ENCODE measurements at places on chromosomes 3 and 15.

- no peaks in the 10 kb centered on the region for H3K36me3 ChIP-seq
- no peak for DNase-seq
- H3K27ac ChIP-seq: no peak overlapping the region
- peaks cover 11% of the 10 kb centered on the region for H3K4me1 ChIP-seq
- H3K27me3 ChIP-seq: peaks cover 3% of the 10 kb centered on the region
These were observed 77.8 kb downstream of the WWTR1 start for GRCh38 chr3:149579838-149580542.

GRCh38 chr15:89171136-89172072 lies 50.0 kb downstream of the RLBP1 start:
- peak; percentile 22 for DNase-seq
- no peaks in the 10 kb centered on the region for H3K27me3 ChIP-seq
- H3K36me3 ChIP-seq: peaks cover 5% of the 10 kb centered on the region
- H3K4me1 ChIP-seq: peaks cover 3% of the 10 kb centered on the region

- no peak overlapping the region for H3K4me3 ChIP-seq
- H3K27me3 ChIP-seq: no peaks in the 10 kb centered on the region
- no peak for DNase-seq
- peaks cover 6% of the 10 kb centered on the region for H3K4me1 ChIP-seq
- peaks cover 13% of the 10 kb centered on the region for H3K36me3 ChIP-seq
These were observed 4.7 kb downstream of the MRPS11 start for GRCh38 chr15:88472225-88472624.

DNA sequence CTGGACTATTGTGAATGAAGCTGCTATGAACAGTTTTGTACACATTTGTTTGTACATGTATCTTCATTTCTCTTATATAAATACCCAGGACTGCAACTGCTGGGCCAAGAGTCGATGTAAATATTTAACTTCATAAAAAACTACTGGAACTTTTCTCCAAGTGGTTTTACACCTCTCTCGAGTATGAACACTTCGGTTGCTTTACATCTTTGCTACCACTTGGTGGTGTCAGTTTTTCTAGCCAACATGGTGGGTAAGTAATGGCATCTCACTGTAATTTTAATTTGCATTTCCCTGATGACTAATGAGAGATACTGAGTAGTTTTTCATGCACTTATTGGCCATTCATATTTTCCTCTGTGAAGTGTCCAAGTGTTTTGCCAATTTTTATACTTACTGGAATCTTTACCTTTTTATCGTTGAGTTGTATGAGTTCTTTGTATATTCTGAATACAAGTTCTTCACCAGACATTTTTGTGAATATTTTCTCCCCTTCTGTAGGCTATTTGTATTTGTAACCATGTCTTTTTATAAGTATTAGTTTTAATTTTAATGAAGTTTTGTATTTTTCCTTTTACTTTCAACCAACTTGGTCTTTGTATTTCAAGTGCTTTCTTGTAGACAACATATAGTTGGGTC lies 44.4 kb downstream of the PCOLCE2 start:
- H3K27ac ChIP-seq: no peak overlapping the region
- H3K36me3 ChIP-seq: peaks cover 2% of the 10 kb centered on the region
- no peak for DNase-seq
- H3K27me3 ChIP-seq: peaks cover 7% of the 10 kb centered on the region
- H3K4me1 ChIP-seq: no peaks in the 10 kb centered on the region

DNA sequence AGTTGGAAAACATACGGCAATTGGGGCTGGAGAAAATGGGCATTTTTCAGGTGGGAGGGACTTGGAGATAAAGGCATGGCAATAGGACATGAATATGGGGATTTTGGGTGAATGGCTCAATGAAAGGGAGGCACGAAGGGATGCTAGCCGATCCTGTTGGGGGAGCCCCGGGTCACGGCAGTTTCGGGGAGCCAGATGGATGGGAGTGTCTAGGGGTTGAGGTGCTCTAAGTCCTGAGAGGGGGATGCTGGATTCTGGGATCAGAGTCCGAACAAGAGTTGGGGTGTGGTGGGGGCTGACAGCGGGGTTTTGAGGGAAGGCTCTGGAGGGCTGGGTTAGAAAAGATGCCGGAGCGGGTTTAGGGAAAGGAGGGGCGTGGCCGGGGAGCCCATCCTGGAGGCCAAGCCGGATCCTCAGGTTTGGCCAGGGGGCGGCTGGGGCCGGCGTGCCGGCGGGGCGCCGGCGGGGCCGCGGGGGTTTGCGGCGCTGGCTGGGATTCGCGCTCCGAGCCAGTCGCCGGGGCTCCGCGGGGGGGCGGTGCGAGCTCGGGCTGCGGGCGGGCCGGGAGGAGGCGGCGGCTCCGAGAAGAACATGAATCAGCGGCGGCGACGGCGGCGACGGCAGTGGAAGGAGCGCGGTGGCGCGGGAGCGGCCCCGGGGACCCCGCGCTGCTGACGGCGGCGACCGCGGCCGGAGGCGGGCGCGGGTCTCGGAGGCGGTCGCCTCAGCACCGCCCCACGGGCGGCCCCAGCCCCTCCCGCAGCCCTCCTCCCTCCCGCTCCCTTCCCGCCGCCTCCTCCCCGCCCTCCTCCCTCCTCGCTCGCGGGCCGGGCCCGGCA lies at the start of gene TYRO3:
TYRO3 (plus strand) TSS at position 813 of the 839 bp plus-strand sequence. CDS start 46 bp downstream, outside the sequence.
- peak within 1 kb of the TSS; percentile 95 for H3K4me3 ChIP-seq
- peaks cover 2% of the 10 kb centered on the region for H3K36me3 ChIP-seq
- peaks cover 23% of the 10 kb centered on the region for H3K4me1 ChIP-seq
- H3K27ac ChIP-seq: peak within 1 kb of the TSS; percentile 48
- DNase-seq: peak; percentile 57
- H3K27me3 ChIP-seq: peaks cover 23% of the 10 kb centered on the region

DNA sequence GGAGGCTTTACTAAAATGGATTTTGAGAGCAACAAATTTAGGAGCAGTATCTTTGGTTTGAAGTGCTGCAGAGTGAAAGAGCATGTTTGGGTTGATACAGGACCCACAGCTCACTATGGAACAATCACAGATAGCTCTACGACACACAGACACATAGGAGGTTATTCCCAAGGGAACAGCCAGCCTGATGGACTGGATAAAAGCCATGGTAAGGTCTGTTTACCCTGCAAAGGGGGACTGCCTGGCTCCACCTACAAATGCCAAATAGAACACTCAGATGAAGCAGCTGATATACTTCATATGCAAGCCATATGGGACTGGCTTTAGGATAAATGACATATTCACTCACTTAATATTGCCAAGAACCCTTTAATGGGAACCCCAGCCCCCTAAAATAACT lies 75.4 kb downstream of the CDC25A start:
- H3K27me3 ChIP-seq: no peaks in the 10 kb centered on the region
- no peaks in the 10 kb centered on the region for H3K36me3 ChIP-seq
- peak overlapping the region; percentile 71 for H3K27ac ChIP-seq
- H3K4me3 ChIP-seq: peak overlapping the region; percentile 65

GRCh38 chr3:43290956-43291355 lies 4.6 kb downstream of the SNRK start:
- peaks cover 53% of the 10 kb centered on the region for H3K4me1 ChIP-seq
- DNase-seq: no peak
- H3K27me3 ChIP-seq: no peaks in the 10 kb centered on the region
- peak overlapping the region; percentile 72 for H3K27ac ChIP-seq
- peaks cover 14% of the 10 kb centered on the region for H3K36me3 ChIP-seq

DNA sequence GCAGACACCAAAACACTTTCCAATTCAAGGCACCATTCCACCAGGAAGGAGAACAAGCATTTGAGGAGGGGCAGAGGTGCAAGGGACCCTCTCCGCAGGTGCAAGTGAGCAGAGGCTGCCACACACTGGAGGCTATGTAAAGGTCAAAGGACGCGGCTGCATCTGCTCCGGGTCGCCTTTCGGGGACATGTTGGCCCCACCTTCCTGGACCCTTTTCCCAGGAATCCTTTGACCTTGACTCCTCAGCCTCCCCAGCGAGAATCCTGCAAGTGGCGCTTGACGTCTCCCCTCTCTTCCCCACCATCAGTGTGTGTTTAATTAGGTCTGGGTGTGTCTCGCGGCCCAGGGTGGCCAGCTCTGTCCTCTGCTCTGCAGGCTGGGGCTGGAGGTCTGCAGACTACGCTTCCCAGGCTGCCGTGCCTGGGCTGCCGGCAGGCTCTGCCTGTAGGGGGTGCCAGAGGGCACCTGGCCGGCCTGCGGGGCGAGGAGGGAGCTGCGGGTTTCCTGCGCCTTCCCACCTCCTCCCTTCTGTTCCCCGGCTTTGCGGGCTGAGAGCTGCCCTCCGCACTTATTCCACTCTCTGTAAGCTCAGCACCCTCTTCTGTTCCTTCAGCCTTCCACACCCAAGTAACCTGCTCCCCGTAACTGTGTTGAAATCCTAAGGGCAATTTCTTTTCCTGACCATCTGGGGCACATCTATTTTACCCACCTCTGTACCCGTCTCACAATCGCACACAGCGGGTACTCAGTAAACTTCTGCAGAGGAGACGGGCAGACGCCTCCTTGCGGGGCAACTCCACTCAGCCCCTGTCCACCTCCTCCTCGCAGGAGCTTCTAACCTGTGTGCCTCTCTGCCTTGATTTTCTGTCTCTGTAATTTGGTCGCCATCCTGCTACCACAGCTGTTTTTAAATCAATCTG lies 129.8 kb downstream of the NSMCE3 start:
- H3K4me3 ChIP-seq: no peak overlapping the region
- peak; percentile 22 for DNase-seq
- peaks cover 6% of the 10 kb centered on the region for H3K4me1 ChIP-seq
- no peak overlapping the region for H3K27ac ChIP-seq
- H3K27me3 ChIP-seq: peaks cover 17% of the 10 kb centered on the region

- DNase-seq: no peak
- no peaks in the 10 kb centered on the region for H3K4me1 ChIP-seq
- H3K27me3 ChIP-seq: peaks cover 4% of the 10 kb centered on the region
These were observed 83.6 kb downstream of the SLC7A14 start for GRCh38 chr3:170502297-170502696.

All from memory B cell (primary cell).